ENCODE measurements at places on chromosomes 4 and X.

GRCh38 chr4:108450236-108450898 lies 170.0 kb upstream of the RPL34 start:
- DNase-seq, result no peak

DNA sequence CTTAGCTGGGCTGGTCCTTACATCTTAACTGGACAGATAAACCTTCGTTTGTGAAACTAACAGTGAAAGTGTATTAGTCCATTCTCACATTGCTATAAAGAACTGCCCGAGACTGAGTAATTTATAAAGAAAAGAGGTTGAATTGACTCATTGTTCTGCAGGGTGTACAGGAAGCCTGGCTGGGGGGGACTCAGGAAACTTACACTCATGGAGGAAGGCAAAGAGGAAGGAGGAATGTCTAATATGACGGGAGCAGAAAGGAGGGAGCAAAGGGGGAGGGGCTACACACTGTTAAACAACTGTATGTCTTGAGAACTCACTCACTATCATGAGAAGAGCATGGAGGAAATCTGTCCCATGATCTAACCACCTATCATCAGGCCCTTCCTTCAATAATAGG lies 1566.5 kb upstream of the PCDH7 start:
- no peak for DNase-seq

DNA sequence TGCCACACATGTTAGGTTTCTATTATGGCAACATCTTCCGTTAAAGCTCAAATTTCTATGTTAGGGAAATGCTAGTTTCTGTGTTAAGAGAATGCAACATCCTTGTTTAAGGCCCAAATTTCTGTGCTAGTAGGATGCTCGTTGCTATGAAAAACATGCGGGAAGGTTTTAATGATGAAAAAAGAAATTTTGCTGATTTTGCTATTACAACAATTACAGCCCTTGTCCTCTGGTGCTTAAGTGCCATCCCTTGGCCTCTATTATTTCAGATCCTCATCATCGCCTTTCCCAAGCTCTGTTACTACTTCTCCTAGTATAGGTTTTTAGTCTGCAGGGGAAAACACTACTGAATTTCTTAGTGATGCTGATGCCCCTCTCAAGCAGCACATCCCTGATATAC lies 412.6 kb upstream of the NDST3 start:
- DNase-seq, result no peak

- no peak for DNase-seq
Measured at GRCh38 chr4:173855015-173855414, 325.0 kb upstream of the HAND2 start.

GRCh38 chr4:188989371-188989770 lies 850.1 kb downstream of the TRIML1 start:
- no peak for DNase-seq

- no peak for DNase-seq
Measured at GRCh38 chrX:80667967-80668366, 141.7 kb downstream of the BRWD3 start.

- DNase-seq, result no peak
Measured at GRCh38 chr4:159024266-159024665, 78.6 kb upstream of the RAPGEF2 start.

- no peak for DNase-seq
Measured at GRCh38 chr4:143224255-143224654, 39.5 kb downstream of the USP38 start.

DNA sequence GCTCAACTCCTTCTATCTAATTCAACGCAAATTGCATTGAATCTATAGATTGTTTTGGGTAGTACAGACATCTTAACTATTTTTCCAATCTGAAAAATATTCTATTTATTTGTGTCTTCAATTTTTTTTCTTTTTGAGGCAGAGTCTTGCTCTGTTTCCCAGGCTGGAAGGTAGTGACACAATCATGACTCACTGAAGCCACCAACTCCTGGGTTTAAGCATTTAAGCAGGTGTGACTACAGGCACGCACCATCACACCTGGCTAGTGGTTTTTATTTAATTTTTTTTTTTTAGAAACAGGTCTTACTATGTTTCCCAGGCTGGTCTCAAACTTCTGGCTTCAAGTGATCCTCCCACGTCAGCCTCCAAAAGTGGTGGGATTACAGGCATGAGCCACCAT lies 98.3 kb downstream of the GK start:
- DNase-seq, result no peak

DNA sequence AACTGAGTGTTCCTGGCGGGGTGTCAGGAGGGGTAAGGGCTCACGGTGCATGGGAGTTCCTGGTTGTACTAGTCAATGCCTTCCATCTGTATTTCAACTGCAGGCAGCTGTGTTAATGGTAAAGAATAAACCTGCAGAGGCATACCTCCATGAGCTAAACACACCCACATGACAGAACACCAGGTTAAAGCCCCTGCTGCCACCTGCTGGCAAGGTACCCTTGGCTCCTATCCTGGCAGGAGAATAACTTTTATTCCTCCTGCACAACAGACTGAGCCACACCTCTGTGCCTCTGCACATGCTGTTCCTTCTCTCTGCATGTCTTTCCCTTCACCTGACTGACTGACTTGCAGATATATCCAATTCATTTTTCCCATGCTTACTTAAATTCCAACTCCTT lies 11.1 kb downstream of the ITIH6 start:
- DNase-seq, result no peak

- no peak for DNase-seq
Measured at GRCh38 chr4:22093126-22093525, 144.6 kb upstream of the KCNIP4 start.

DNA sequence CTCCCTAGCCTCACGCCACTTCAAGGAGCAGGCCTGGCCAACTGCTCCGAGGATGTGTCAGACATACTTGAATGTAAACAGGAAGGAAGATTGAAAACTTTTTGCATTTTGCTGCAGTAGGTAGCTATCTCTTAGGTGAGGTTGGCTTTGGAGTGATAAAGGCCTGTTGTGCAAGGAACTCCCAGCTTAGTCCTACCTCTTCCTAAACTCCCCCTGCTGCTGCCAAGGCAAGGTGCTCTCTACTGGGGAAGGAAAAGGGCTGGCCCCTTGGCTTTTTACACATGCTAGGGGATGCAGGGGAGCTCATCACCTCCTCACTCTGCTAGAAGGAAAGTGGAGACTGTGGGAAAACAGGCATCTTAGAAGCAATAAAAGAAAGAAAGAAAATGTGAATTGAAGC lies 10.7 kb upstream of the BRS3 start:
- DNase-seq, result no peak

DNA sequence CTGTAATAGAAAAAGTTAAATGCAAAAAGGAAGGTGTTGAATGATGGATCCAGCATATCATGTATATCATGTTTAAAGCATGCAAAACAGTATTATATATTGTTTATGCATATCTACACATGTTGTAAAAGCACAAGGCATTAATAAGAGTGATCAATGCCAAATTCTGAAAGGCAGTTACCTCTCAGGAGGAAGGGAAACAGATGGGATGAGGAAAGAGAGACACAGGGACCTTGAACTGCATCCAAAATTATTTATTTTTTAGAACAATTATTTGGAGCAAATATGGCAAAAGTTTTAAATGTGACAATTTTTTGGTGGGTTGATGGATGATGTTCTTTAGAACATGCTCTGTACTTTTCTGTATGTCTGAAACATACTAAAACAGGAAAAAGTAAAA lies 193.4 kb downstream of the CLCN4 start:
- DNase-seq, result no peak

DNA sequence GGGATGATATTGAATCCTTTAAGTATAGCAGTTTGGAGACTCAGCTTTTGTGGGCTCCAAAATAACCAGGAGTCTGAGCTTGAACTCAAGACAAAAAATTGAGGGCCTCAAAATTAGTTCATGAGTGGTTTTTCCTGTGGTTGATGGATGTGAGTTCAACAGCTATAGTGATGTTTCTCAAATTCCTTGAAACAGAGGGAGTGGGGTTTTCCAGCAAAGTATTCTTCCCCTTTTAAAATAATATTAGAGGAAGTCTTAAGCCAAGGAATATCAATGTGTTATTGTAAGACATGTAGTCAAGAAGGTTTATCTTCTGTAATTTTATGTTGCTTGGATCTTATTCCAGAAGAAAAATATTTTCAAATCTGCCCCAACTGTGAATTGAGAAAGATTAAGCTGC lies 10.6 kb downstream of the OTC start:
- DNase-seq, result no peak

GRCh38 chrX:46218373-46218772 lies 326.8 kb downstream of the ZNF674 start:
- DNase-seq, result no peak

DNA sequence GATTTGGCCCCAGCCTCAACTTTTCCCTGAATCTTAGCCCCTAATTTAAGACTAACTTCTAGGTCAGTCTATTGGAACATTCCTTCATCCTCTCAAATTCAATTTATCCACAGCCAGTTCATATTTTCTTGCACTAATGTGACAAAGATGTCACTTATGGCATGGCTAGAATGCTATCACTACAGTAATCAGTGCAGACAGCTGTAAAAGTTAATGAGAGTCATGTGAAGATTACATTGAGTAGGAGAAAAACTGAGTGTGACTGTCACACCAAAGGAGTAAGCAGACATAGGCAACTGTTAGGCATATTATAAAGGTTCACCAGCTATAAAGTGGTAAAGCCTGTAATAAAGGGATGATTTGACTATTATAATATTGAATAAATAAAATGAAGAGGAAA lies 42.6 kb downstream of the GABRG1 start:
- DNase-seq, result no peak

GRCh38 chrX:44025555-44025954 lies 52.4 kb upstream of the NDP start:
- no peak for DNase-seq

DNA sequence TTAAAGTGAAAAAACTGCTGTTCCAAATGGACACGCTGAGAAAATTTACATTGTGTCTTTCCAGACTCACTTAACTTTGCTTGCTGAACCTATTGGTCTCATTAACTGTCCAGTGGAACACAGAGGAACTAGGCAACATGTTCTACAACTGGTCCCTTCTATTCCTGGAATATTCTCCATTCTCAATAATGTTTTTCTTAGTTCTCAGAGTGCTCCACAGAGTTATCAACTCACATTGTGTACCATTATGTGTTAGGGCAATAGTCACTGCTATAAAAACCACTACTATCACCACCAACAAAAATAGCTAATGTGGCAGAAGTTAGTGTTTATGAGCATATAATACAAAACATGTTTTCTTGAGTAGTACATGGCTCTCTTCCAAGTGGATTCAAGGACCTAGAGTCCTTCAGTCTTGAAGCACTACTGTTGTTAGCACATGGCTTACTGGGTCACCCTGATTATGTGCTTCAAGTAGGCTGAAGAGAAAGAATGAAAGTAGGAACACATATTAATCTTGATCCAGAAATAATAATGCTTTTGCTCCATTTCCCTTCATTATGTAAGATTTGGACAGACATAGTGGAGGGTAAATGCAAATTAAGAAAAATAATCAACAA lies 865.3 kb upstream of the HS3ST1 start:
- DNase-seq, result no peak

GRCh38 chrX:19866626-19867410 lies 20.6 kb downstream of the SH3KBP1 start:
- DNase-seq, result no peak

Measured in COR-L47 (cell line).